T-helper 9 cell (primary cell): ENCODE measurements at places on chromosomes 4 and X.
A peak's percentile ranks its signal among the peaks of the same experiment; 100 is the strongest.

DNA sequence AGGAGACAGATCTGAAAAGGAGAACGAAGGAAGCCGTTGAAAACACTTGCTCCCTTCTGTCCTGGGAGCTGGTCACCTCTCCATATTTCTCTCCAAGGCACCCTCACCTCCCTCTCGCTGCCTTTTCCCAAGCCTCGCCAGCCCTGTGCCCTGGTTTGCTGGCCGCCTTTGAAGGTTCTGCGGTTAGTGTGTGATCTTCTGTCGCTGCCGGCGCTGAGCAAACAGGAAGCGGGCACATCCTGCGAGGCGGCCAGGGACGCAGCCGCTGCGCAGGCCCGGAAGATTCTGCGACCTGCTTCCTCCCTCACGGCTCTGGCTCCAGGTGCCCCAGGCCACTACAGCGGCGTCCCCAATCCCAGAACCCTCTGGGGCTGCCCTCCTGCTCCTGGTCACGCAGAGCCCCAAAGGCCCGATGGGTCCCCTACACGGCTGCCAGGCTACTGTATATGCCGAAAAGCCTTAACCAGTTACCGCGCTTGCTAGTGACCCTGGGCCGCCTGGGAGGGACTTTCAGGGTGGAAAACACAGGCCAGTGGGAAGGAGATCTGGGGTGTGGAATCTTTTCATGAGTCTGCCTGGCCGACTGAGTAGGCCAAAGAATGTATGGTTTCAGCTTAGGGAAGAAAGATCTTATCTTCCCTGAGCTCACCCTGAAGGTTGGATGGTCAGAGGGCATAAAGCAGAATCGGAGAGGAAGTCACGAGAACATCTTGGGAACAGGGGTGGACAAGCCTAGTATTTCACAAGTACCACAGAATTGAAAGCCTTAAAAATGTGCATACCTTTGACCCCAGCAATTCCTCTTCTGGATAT lies 2.3 kb upstream of the SASH3 start:
- DNase-seq = peak; percentile 69

GRCh38 chrX:120536061-120536460 lies 24.7 kb downstream of the CUL4B start:
- DNase-seq = no peak

- DNase-seq = no peak
Observed at GRCh38 chr4:866761-867390, 40.9 kb upstream of the CPLX1 start.

DNA sequence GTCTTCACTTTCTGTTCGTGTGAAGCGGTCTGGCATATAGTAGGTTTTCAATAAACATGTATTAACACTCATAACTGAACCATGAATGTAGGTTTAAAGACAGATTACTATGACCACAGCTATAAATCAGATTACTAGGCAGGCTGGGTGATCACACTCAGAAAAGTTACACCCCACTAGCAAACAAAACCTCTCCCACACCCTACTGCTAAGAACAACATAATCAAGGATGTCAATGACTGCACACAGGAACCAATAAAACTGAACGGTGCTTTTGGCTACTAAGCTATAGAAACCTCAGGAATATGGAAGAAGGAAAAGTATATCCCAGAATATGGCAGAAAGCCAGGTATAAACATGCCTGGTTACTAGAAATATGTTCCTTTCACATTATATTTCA lies 676.9 kb downstream of the SMARCA1 start:
- DNase-seq = no peak

- DNase-seq = no peak
Observed at GRCh38 chr4:89413518-89413917, 105.9 kb upstream of the GPRIN3 start.

GRCh38 chrX:26922278-26922677 lies 540.9 kb downstream of the PPP4R3C start:
- DNase-seq = no peak

DNA sequence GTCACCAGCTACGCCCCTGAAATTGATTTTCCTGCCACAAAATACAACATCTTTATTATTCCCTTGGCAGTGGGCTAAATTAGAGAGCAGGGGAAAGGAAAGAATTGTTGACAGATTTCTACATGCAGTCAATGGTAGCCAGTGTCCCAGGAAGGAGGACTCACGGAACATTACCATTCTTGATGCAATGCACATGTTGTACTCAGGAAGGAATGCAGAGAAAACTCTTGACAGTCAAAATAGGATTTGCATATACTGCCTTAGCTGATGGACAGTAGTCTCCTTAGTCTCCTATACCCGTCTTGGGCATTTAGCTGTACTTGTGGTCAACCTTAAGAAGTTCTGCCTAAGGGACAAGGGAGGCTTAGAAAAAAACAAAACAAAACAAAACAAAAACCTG lies 158.0 kb upstream of the GYPA start:
- DNase-seq = no peak

DNA sequence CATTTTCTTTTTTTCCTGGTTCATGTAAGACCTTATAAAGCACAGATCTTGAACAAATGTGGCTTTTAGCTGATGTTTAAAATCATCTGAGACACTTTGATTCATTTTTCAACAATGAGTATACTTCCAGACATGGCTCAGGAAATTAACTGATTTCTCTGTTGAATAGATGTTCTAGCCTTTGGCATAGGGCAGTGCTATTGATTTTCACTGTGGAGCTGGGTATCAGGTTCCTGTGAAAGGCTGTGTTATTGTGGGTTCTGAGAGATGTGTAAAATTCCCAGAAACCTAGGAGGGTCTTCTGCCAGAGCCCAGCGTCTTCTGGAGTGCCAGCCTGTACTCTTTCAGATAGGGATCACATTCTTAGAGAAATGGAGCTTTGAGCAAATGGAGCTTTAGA lies 278.9 kb downstream of the EPHA5 start:
- DNase-seq = no peak

- DNase-seq = no peak
Observed at GRCh38 chr4:85498068-85498733, 23.3 kb downstream of the ARHGAP24 start.

DNA sequence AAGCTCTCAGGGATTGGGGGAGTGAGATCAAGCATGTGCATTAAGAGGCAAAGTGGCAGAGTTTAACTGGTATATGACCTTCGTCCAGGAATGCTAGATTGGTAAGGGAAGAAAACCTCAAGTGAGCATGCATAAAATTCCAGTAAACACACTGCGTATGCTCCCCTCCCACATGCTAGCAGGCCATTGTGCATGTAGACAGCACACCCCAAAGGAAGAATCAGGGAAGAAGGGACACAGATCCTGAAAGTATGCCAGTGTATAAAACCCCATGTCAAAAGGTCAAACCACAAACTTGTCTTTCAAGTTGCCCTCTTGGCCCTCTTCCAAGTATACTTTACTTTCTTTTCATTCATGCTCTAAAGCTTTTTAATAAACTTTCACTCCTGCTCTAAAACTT lies 405.2 kb upstream of the CNKSR2 start:
- DNase-seq = no peak

DNA sequence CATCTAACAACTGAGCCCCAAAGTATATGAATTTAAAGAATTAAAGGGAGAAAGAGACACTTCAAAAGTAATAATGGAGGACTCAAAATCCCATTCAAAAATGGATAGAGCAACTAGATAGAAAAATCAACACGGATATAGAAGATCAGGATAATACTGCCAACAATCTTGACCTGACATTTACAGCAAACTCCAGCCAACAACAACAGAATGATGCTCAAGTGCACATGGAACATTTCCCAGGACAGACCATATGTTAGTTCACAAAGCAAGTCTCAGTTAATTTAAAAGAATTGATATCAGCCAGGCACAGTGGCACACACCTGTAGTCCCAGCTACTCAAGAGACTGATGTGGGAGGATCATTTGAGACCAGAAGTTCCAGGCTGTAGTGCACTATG lies 72.0 kb upstream of the SMARCAD1 start:
- no peak for DNase-seq

- DNase-seq = no peak
Observed at GRCh38 chr4:30535255-30535654, 184.9 kb upstream of the PCDH7 start.

DNA sequence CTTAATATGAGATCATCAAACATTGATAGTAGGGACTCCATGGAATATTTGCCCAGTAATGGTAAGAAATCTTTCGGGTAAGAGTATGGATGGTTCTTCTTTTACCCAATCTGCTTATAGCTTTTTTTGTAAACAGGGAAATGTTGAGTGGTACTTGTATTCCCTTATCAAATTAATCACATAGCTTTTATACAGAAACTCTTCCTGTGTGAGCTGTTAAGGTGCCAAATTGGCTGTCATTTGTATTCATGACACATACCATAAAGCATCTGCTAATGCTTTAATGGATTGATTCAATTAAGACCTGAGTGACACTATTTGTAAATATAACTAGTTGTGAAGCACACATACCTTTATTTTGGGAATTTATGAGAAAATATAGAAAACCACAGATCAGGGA lies 34.2 kb downstream of the KLF3 start:
- no peak for DNase-seq
